CD8-positive, alpha-beta memory T cell (primary cell): ENCODE measurements at places on chromosomes 1 and 21.

- no peak for DNase-seq
These were observed 378.0 kb upstream of the VAMP3 start for GRCh38 chr1:7393136-7393535.

DNA sequence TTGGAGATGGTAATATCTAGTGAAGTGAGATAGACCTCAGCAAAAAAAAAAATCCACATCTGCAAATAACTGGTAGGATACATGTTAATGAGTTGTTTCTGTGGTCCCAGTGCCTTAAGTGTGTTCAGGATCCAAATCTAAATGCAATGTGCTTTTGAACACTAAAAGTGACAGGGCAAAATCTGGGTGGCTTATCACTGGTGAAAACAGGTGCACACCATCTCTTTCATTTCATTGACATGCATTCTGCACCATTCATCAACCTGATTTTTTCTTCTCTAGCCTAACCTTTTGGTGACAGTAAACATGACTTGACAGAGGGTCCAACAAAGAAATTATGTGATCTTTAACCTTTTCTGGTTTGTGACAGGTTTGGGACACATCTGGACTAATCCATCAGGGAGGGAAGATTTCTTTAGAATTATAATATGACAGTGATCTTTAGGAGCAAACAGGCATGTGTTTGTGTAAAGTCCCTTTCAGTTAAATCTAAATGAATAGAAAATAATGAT is 201.6 kb upstream of the NEGR1 start:
- no peak for DNase-seq

DNA sequence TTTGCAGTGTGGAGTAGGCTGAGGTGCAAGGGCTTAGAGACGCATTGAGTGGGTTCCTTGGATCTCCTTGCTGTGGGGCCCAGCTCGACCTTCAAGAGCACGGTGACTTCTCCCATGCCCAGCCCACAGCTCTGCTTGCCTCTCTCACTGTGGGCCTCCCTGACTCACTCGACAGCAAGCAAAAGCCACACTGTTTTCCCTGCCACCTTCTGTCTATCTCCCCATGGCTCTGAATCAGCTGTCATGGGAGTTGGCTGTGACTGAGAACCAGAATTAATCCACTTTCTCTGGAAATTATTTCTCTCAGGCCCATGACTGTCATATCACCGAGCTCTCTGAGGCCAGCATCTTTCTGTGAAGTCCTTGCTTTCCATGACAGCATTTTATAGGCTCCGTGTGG is 140.7 kb downstream of the NOS1AP start:
- DNase-seq: no peak

DNA sequence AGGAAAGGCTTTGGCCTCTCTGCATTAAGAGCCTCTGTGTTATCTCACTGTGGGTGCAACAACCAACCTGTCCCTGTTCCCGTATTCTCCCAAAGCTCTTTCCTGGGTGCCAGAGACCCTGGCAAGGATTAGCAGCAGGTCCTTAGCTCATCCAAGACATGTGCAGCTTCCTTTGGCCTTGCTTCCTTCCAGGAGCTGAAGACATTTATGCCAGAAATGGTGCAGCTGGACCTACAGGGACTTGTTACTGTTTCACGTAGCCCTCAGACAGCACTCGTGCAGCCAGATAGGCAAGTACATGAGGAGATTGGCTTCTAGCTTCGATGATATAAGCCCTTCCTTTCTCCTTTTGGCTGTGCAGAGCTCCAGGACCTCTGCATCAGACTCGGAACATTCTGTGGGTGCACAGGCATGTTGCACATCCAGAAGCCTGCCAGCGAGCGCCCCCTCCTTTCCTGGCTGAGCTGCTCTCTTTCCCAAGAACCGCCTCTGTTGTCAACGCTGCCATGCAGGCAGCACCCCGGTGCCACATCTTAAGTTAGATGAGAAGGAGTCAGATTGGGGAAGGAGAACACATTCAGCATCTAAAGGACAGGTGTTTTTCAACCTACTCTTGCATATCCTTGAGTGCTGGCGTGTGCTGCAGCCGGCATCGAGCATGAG is 284.5 kb upstream of the PLXNA2 start:
- no peak for DNase-seq

- no peak for DNase-seq
These were observed 124.8 kb downstream of the RIPK4 start for GRCh38 chr21:41641821-41642701.

DNA sequence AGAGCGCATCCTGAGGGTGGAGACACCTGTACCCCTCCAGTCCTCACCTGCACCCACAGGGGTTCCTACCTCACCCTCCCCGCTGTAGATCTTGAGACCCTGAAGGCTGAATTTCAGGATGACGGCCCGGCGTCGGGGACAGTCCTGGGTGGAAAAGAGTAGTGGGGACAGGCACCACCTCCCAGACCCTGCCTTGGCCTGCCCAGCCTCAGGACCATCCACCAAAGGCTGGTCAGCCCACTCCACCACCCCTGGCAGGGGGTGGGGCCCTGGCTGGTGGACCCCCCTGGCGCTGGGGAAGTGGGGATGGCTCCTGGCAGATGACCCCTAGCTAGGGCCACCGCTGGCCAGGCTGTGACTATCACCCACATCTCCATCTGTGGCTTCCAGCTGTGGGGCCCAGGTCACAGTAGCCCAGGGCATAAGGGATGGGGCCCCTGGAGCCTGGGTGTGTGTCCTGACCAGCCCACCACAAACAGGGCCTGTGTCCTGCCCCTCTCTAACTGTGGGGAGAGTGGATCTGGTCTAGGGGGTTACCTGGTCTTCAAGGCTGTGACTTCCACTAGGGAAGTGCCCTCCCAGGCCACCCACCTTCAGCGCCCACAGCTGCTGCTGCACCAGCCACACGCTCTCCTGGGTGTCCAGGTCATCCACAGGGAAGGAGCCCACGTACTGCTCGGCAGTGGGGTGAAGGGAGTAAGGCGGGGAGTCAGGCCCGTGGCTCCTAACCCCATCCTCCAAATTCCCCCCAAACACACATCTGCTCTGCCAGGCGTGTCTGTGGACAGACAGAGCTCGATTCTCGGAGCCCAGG is 5.4 kb downstream of the SH2D5 start:
- no peak for DNase-seq

DNA sequence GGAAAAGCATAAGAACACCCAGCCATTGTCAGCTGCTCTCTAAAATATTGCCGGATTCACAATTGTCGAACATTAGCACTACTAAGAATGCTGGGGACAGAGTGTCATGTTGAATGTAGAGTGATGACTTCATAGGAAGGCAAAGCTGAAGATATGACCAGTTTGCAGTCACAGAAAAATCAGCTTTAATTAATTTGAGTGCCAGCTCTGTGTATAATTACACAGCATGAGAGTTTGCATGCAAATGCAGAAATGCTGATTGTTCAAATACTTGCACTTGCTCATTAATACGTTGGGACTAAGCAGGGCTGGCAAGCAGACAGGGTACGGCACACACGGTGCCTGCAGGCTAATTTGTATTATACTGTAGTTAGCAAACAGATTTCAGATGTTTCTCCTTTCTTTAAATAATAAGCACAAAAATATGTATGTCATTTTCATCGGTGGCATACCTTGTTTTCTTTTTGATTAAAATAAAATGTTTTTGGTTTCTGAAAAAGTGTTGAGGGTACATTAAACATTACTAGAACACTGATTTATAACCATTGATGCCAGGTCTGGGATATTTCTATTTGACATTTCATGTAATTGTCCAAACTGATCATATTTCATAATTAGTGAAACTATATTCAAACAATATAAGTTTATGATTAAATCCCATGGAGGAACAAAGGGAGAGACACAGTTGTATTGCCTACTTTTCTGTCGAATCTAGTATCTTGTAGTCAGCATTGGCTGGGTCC is 99.8 kb upstream of the ADGRL2 start:
- DNase-seq: no peak

GRCh38 chr1:167196166-167196565 is 24.5 kb upstream of the POU2F1 start:
- DNase-seq: no peak

DNA sequence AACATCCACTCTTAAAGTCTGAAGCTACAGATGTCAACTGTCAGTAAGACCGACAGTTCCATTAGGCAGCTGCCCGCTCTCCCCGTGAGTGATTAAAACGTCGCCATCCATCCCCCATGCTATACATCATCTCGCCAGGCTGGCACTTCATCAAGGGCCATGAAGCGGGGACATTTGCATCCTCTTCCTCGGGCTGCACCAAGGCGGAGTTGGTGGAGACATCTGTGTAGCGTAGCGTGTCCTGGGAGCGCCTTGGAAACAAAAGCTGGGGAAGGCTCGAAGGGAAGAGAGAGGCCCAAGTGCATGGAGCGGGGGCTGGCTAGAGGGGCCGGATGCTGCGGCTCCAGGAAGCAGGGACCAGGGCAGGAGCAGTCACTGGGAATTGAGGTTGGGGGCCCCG is 250.1 kb downstream of the KAZN start:
- DNase-seq: no peak

DNA sequence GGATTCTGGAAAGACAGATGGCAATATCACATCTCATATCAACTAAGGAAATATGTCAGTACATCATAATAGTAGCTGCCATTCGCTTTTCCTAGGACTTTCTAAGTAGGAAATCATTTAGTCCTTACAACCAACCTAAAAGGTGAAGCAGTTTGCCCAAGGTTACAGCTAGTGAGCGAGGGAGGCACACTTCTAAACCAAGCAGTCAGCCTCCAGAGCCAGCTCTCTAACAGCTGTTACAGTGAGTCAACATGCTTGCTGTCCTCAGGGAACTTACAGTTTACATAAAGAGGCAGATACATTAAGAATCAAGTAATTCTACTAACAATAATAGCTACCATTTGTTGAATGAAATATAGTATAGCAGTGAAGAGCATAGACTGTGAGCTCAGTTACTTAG is 57.1 kb downstream of the GIPC2 start:
- DNase-seq: no peak

GRCh38 chr1:115293899-115294298 is 44.1 kb downstream of the NGF start:
- DNase-seq: no peak

DNA sequence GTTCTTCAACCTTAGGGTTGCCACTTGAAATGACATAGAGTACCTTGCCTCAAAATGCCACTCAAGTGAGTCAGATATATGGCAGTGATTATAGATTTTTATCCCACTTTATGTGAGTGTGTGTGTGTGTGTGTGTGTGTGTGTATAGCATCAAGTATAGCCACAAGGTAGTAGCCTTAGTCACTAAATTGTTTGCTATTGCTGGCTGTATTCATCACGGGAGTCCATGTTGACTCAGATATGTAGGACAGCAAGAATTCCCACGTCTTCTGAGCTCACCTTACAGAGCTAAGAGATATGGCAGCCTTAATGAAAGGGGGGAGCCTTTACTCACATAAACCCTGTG is 9.3 kb downstream of the ETS2 start:
- no peak for DNase-seq

GRCh38 chr1:10721381-10722321 is 74.8 kb downstream of the CASZ1 start:
- DNase-seq: no peak

- no peak for DNase-seq
These were observed 102.2 kb upstream of the GADD45A start for GRCh38 chr1:67582625-67583461.

GRCh38 chr1:206459703-206460102 is 10.6 kb upstream of the IKBKE start:
- no peak for DNase-seq

GRCh38 chr1:209404577-209404976 is 178.9 kb upstream of the CAMK1G start:
- DNase-seq: no peak

- no peak for DNase-seq
These were observed 29.8 kb downstream of the GPA33 start for GRCh38 chr1:167060141-167061072.

DNA sequence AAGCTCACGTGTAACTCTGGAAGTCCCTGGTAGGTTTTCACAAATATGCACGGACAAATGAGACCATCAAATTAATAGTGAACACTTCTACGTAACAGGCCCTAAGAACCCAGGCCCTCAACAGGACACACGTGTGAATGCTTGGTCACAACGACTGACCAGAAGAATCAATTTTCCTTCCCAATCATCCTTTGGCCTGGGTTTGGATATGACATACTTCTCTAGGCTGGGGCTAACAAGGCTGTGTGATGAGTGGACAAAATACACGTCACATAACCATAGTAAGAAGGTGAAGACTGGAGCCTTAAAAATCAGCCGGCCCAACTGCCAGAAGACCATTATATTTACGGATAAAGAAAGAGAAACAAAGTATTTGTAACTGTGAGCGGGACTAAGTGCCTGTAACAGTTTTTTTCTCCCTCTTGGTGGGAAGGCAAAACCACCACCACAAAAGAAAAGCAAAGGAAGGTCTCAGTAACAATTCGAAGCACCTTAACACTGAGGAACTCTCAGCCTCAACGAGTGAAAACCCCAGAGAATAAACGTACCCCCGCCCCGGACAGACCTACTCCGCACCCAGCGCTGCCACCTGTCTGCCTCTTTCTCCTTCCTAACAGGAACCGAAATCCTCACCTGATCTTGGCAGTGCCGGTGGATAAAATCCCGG is 450 bp downstream of the SDE2 start:
- no peak for DNase-seq

DNA sequence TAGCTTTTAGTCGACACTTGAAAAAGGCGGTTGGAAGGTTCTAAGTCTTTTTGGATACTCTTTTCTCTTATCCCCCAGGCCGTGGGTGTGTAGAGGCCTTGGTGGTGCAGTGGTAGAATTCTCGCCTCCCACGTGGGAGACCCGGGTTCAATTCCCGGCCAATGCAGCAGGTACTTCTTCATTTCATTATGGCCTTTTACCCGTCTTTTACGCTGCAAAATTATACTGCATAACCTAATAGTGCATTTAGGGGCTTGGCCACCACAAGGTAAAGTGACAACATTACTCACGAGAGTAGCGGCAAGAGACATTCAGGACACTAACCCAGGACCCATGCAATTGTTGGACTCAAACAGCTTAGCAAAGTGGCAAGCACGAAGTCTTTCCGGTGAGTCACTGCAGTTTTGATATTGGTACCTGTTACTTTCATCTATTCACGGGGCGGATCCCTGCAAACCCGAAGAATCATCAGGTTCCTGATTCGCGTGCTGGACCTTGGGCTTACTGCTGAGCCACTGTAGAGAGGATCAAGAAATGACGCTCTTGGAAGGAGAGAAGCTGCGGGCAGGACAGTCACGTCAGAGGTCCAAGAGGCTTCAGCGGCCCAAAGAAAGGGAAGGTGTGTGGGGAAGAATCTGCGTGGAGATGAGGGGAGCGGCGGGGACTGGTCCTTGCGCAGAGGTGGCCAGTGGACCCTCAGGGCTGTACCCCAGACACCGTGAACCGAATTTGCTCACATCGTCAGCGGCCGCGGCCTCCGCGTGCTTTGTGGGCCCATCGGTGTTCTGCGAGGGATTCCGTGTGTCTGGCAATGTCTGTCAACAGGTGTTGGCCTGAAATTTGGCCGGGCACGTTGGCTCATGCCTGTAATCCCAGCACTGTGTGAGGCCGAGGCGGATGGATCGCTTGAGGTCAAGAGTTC is 12.9 kb upstream of the RNU1-4 start:
- no peak for DNase-seq

GRCh38 chr1:220267630-220268029 is 4.6 kb downstream of the RAB3GAP2 start:
- DNase-seq: no peak
